ENCODE measurements at places on chromosomes 4 and X. TPM values are rescaled to one million over a fixed set of nuclear protein-coding genes. Genes with fewer than 3 reads are reported as not detected.

- DNase-seq, result no peak
These were observed 39.7 kb downstream of the VSIG4 start for GRCh38 chrX:66000178-66000577.

GRCh38 chr4:163195247-163195765, 28.6 kb upstream of the NAF1 start:
- DNase-seq, result no peak

GRCh38 chrX:68821616-68822015, 7.2 kb upstream of the EFNB1 start:
- DNase-seq, result no peak

DNA sequence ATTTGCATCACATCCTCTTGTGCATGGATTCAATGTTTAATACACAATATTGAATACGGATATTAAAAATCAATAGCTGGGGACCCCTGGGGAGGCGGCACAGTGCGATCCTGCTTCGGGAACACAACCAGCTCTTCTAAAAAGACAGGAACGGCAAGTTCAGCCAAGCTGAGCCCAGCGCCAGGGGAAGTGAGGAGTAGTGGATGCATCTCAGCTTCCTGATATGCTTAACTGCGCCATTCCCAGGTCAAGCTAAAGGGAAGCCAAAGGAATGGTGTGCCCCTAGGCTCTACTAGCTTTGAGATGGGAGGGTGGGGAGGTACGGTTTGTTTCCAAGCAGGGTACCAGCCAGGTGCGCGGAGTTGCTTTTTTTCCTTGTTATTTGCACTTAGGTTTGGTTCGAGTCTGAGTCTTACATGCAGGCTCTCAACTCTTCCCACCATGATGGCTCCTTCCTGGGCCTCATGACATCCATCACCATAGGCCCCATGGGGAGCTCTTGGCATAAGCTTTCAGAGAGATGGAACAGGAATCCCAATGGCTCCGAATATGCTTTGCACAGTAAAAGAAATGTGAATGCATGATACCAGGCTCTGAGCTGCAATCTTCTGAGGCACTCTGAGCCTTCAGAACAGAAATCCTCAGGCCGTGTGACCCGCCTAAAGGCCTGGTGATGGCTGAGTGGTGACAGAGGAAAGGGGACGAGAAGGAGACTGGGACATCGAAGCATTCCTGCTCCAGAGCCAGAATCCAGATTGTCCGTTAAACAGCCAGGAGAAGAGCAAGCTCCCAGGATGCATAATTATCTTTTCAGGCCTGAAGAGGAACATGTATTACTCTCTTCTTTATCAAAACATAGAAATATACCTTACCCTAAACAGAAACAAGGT, 51.8 kb upstream of the BCOR start:
- DNase-seq, result no peak

DNA sequence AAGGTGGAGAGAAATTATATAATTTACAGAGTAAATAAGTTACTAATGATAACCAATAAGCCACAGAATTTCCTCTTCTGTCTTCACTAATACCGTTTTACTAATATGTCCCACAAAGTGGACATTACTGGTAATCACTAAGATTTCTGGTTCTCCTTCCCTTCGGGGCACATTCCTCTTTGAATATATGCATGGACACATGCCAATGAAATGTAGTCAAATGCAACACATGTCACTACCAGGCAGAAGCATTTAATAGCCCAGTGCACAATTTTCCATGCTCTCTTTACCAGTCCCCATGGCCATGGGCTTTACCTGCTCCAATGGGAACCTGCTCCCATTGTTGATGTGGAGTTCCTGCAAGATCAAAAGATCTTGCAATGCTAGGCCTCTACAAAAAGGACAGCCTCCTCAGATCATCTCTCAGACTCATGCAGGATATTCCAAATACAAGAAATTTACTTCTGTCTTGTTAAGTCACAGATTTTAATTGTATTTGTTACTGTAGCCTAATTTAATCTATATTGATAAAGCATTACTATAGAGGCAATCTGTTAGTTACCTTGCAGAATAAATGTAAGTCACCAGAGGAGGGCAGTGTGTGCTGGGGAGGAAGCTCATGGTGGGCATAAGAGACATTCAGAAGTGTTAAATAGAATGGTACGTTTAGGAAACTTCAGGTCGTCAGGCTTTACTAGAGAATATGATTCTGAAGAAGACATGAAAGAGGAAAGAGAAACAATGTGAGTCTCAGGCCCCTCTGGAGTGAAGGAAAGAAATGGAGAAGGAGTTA, 37.1 kb upstream of the INPP4B start:
- no peak for DNase-seq

DNA sequence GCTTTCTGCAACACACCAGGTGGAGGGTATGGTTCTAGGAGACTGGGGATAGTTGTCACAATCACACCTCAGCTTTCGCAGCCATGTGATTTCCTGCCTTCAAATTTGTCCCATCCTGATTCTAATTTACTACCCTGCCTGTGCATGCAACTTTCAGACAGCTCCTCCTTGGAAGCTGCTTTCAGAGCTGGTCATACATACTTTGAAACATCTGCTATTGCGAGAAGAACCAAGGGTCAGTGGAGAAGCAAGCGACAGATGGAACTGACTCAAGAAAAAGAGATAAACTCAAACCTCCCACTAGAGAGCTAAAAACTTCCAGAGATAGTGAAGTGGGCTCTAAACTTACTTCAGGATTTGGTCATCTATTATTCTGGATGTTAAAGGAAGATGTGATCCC, 381.7 kb upstream of the FGF13 start:
- DNase-seq, result no peak

DNA sequence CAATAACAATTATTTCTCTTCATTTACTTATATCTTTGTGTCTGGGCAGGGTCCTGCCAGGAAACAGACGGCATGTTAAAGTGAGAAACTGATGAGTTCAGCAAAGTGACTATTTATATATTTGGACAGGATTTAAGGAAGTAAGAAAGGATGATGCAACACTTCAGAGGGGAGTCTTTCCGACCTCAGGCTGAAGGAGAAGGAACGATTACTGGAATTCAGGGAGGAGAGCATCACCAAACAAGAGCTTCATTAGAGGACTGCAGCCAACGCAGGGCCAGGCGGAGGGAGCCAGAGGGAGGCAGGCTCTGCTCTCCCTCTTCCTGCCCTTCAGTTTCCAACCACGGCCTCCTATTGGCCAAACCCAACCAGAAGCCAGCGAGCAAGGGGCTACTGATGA, 1.5 kb upstream of the TLR7 start:
- no peak for DNase-seq

GRCh38 chrX:9204560-9204959, 170.6 kb upstream of the FAM9B start:
- no peak for DNase-seq

GRCh38 chr4:6742989-6743388, 27.0 kb downstream of the BLOC1S4 start:
- DNase-seq, result no peak

- DNase-seq, result peak; percentile 78
These were observed 5.0 kb downstream of the TACC3 start for GRCh38 chr4:1726146-1726934.

DNA sequence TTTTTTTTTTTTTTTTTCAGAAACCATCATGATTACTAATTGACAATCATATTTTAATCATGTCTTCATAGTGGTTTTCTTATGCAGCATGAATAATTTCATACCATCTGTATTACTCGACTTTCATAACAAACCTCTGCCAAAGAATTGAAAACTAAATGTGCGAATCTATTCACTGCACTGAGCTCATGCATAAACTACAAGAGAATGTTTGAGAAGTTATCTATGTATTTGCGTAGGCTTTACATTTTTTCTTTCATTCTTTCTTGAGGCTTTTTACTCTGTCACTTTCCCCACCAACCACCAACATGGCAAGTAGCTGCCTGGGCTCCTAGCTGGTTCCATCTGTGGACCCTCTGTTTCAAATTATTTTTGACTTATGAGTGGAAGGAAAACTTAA, 1761.0 kb downstream of the STIM2 start:
- no peak for DNase-seq

DNA sequence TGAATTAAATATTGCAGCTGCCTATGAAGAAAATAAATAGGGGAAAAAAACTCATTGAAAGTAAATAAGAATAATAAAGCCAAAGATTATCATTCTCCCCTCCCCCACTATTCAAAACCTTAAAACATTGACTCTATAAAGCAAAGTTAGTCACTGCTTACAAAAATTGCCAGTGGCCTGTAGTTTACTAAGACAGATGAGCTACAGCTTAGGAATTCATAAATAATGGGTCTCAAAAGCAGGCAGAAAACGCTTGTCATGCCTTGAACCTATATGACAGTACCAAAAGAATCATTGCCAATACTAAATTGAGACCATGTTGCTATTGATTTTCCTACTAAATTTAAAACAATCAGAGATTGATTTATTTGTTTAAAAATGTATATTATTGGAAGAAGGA, 78.9 kb downstream of the SLC10A7 start:
- DNase-seq, result peak; percentile 41

DNA sequence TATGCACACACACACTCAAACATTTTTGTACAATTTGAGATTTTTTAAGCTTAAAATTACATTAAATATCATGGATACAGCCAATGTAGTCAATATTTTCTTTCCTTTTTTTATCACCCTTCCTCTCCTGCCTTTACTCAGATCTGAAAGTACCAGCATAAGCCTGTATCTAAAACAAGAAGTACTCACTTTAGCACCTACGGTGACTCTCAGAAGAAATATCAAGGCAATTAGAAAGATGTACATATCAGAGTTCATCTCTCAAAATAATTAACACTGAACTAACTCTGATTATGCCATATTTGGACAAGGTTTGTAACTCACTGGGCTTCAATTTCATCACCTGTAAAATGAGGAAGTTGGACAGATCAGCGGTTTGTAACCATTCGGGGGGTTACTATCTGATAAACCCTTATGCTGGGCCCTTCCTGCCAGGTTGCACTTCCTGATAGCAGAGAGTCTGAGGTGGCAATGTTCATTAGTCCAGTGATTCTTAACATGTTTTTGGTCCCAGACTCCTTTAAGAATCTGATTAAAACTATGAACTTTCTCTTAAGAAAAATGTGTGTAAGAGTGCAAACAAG, 5.7 kb upstream of the GPR174 start:
- DNase-seq, result no peak

GRCh38 chr4:111666826-111667360, 478.4 kb upstream of the FAM241A start:
- DNase-seq, result no peak

DNA sequence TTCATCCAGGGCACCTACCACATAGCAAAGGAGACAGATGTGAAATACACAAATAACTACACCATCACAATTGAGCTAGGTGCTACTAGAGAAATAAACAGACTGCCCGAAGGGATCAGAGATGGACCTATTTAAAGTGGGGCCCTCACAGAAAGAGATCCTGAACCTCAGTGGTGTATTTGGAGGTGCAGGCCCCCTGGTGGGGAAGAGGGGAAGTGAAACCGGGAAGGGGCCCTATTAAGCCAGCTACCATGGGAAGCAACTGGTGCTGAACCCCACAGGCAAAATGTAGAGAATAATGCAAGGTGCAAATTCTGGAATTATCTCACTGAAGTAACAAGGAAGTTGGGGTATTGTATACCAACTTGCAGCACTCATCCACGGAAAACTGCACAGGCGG, 78.6 kb upstream of the FAM9A start:
- no peak for DNase-seq

GRCh38 chr4:63787326-63787725, 621.9 kb downstream of the TECRL start:
- DNase-seq, result no peak

- no peak for DNase-seq
These were observed 153.1 kb downstream of the NPNT start for GRCh38 chr4:106048250-106048971.

The SLC7A11 gene
- 6.4 TPM for total RNA-seq

The FAM236C gene
- not detected for total RNA-seq

The DMRTC1 gene
- total RNA-seq, result 0.31 TPM

The BTK gene
- total RNA-seq, result not detected

The ASMT gene
- total RNA-seq, result not detected

The CPLX1 gene
- 6.7 TPM for total RNA-seq

The KIT gene
- 1.5 TPM for total RNA-seq

The RHOXF2 gene
- not detected for total RNA-seq

The PRRG1 gene
- 8.6 TPM for total RNA-seq

The PAGE4 gene
- total RNA-seq, result not detected

The NRK gene
- total RNA-seq, result 0.03 TPM

The SRPX2 gene
- 1.2 TPM for total RNA-seq

The BEND2 gene
- total RNA-seq, result not detected

The POF1B gene
- 0.08 TPM for total RNA-seq
